ENCODE measurements at places on chromosomes 13 and 19. TPM values are rescaled to one million over a fixed set of nuclear protein-coding genes. Genes with fewer than 3 reads are reported as not detected.

GRCh38 chr19:45876411-45877197, 9.3 kb downstream of the IRF2BP1 start:
- DNase-seq: peak; percentile 55

DNA sequence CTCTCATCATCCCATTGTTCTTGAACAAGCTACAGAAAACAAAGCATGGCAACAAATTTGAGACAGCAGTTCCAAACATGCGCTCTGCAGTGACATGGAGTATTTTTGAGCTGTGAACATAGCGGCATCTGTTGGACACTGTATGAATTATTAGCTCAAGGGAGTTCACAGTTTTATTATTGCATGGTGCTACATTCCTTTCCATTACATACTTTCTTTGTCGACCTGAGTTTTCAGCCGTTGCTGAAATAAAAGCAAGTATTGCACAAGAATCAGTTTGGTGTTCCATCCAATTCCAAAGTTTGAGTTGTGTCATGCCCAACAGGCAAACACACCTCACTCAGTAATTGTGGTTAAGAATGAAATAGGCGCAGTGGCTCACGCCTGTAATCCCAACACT, 30.1 kb upstream of the METTL21C start:
- DNase-seq: no peak

- DNase-seq: peak; percentile 74
These were observed 110.9 kb downstream of the KL start for GRCh38 chr13:33127009-33127551.

GRCh38 chr13:94987081-94987480, 274.7 kb upstream of the SOX21 start:
- DNase-seq: no peak

DNA sequence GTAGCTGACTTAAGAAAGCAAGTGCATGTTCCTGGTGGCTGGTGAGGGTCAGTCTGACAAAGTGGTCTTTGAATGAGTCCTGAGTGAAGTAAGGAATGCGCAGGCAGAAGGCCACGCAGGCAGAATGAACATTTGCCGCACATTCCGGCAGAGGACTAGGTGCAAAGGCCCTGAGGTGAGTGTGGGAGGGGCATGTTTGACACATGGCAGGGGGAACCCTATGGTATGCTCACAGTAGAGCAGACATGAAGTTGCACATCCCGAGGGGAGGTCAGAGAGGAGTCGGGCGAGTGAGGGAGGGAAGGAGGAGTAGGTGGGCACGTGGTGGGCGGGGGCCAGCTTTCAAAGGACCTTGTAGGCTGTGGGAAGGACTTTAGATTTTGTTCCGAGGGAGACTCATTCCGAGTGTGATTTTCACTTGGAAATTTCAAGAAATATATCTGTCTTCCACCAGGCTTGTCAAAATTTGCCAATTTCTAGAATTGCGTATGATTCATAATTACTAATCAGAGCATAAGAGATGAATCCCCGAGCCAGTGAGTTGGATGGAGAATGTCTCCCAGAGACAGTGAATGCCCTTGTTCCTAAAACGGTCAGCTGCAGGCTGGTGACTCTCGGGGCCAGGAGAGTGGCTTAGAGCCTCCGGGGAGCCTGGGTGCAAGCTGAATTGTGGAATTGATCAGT, 40.3 kb downstream of the ERICH6B start:
- DNase-seq: no peak

DNA sequence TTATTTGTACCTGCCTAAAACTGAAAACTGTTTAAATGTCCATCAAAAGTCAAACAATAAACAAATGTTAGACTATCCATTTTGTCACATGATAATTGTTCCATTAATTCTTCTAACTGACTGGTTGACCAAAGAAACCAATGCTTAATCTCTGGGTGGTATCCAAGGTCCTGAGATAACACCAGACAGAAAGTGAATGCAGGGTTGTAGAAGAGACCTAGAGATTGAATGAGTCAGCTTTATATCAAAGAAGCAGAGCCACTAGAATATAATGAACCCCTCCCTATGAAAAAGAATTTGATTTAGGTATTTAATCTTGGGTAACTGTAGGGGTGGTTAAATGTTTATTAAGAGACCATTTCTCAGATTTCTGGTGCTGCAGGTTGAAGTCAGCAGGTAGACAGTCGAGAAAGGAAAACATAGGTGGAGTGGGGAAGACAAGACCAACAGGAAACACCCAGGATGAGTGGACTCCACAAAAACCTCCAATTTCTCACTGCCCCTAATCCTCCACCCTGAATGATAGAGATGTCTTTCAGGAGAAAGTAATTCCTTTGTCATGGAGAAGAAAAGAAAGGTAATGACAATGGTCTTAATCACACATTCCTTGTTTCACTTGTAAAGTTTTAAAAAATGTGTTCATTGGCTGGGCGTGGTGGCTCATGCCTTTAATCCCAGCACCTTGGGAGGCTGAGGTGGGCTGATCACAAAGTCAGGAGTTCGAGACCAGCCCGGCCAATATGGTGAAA, 536.4 kb downstream of the IRS2 start:
- no peak for DNase-seq

DNA sequence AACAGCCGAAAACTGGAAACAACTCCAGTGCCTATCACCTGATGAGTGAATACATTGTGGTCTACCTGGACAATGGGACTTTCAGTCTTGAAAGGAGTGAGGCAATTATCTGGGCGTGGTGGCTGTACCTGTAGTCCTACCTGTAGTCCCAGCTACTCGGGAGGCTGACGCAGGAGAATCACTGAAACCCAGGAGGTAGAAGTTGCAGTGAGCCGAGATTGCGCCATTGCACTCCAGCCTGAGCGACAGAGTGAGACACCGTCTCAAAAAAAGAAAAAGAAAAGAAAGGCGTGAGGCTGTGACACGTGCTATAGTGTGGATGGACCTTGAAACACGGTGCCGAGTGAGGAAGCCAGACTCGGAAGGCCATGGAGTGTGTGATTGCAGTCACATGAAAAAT, 4.1 kb upstream of the NTN5 start:
- no peak for DNase-seq

- DNase-seq: no peak
These were observed 11.6 kb upstream of the FPR3 start for GRCh38 chr19:51783372-51783771.

- no peak for DNase-seq
These were observed 1235.2 kb upstream of the SLC10A2 start for GRCh38 chr13:104301171-104301975.

- no peak for DNase-seq
These were observed 781.3 kb upstream of the MIR17HG start for GRCh38 chr13:90565985-90566713.

DNA sequence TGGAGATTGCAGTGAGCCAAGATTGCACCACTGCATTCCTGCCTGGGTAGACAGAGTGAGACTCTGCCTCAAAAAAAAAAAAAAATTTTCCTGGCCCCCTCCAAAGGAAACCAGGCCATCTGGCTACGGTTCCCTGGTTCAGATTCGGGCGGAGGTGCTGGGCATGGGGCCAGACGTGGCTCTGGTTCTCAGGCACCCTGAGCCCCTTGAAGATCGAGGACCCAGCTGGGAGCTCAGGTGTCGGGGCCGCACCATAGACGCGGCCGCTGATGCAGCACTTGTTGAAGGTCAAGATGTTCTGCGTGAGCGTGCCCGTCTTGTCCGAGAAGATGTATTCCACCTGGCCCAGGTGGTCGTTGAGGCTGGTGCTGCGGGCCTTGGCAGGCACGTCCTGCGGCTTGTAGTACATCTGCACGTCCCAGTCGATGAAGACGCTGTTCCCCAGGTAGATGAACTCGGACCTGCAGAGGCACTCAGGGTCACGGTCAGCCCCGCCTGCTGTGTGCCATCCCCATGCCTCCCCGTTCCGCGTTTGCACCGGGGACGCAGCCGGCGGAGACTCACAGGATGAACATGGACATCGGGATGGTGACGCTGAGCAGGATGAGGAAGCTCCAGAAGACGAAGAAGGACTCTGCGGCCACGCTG, 12.3 kb downstream of the ATP8B3 start:
- no peak for DNase-seq

DNA sequence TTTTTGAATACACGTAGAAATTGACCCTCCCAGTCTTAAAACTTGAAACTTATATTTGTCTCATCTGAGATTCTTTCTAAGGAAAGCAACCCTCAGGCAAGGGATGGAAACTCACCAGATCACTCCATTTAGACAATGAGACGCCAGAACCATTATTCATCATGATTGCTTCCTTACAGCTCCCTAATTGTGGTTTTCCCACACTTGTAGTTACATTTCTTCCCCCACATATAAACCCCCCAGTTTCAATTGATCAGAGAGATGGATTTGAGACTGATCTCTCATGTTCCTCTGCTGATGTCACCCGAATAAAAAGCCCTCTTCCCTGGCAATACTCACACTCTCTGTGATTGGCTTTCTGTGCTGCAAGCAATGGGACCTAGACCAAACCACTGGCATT, 197.9 kb upstream of the STARD13 start:
- no peak for DNase-seq

DNA sequence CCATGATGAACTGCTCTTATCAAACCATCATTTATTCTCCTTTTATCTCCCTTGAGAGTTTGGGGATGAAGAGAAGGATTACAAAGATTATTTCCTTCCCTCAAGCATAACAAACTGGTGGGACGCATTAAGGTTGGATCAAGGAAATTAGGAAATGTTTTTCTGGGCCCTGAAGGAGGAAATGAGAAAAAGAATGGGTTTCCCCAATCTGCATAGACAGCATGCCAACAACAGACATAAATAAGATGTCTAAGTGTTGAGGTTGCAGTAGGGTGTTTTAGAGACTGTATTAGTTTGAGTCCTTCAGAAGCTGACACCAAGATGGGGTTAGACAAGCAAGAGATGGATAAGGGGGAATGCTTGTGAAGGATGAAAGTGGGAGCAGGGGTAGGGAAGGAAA, 7.3 kb downstream of the EPSTI1 start:
- no peak for DNase-seq

- peak; percentile 22 for DNase-seq
These were observed 67.1 kb downstream of the MLLT1 start for GRCh38 chr19:6212403-6213265.

DNA sequence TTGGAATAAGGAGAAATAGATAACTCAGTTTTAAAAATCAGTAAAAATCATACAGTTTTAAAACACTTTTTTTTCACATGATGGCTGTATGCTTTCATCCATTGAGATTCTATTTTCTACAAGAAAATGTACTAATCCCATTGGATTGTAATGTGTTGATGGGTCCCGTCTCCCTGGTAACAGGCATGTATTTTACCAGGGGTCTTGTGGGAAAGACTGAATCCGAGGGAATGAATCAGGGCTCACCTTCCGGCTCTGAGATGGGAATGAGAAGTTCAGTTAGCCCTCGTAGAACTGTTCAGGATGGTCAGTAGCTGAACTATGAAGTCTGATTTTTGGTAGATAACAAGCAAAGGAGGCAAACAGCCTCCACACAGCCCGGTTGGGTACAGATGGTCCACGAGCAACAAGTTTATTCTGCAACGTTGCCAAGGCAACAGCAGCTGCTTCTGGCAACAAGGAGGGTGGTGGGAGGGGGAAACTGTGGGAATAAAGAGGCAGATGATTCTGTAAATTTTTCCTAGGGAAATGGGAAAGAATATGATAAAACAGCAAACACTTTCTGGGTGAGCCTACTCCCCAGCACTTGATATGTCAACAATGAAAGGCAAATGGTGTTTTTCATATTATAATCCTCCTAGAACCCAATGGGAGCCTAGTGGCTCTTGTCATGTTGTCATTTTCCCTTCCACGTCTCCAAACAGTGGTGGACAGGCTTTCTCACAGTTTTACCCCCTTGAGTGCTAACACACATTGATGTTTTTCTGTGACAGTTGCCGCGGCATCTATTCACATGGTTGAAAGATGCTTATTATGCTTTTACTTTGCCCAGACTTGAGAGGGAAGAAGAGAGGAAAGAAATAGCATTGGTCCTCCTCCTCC, 12.4 kb upstream of the SIAH3 start:
- no peak for DNase-seq

DNA sequence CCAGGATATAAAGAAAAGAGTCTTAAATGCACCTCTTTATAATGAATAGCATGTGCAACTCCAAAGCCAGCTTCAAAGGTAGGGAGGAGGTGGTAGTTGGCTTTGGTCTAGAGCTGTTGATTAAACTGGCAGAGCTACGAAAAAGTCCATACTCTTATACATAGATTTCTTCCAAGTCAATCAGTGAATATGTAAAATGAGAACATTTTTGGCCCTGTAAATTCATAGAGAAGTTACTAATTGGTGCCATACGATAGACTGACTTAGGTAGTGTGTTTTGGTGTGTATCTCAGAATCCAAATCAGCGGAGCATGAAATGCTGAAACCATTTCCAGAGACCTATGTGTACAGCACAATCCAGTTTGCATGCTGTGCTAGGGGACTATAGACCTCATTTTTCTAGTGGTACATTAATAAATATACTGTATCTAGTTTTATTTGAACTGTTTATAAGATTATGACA, 17.1 kb upstream of the DPY19L3 start:
- DNase-seq: no peak

DNA sequence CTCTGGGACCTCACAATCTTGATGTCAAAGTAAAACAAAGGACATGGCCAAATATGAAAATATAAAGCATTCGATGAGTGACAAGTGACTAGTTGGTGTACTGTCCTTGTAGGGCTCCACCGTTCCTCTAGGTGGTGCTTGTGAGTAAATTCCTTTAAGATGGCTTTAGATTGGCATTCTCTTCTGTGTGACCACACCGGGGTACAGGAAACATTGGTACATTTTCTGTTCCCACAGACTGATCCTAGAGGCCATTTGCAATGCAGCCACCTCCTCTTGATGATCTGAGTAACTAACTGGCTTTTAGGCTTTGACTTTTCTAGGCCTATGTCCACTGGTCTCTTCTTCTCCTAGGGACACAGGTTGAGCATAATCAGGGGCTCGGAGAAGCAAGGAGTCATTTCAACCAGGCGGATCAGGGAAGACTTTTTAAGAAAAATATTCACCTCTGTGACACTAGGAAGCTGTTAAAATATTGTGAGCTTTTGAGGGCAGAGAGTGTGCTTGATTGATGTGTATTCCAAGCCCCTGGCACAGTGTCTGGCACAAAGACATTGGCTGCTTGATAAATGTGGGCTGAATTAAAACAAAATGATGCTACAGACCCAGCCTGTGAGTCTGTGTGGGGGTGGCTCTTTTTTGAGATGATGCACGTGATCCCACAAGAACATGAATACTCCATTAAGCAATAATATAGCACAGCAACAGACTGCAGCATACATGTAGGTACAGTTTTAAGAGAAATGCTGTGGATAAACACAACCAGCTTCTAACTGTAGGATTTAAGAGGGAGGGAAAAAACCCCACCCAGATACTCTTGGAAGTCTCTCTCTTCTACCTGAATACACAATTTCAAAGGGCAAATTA, 21.0 kb downstream of the EPSTI1 start:
- no peak for DNase-seq

- no peak for DNase-seq
These were observed 36.8 kb downstream of the UFM1 start for GRCh38 chr13:38386421-38386820.

- peak; percentile 80 for DNase-seq
These were observed 6.5 kb downstream of the TNFSF13B start for GRCh38 chr13:108276060-108276459.

- no peak for DNase-seq
These were observed 421 bp downstream of the ARID3A start for GRCh38 chr19:926323-926588.

Gene RAB8A
- 16.8 TPM for total RNA-seq

Gene HIPK4
- total RNA-seq: not detected

Gene PLEKHF1
- 39.9 TPM for total RNA-seq

Gene PEAK3
- total RNA-seq: 0.70 TPM

Gene SIGLEC10
- total RNA-seq: 0.19 TPM

Gene ZNF837
- total RNA-seq: 0.13 TPM

Gene F2RL3
- total RNA-seq: 0.16 TPM
